Activated CD4-positive, alpha-beta T cell treated with anti-CD3 and anti-CD28 coated beads, Interleukin-2, amount 50 U/mL, for 4 hours (primary cell): ENCODE measurements at places on chromosomes 7 and 10.

GRCh38 chr10:127368101-127368500, 171.7 kb upstream of the INSYN2A start:
- no peak for DNase-seq

DNA sequence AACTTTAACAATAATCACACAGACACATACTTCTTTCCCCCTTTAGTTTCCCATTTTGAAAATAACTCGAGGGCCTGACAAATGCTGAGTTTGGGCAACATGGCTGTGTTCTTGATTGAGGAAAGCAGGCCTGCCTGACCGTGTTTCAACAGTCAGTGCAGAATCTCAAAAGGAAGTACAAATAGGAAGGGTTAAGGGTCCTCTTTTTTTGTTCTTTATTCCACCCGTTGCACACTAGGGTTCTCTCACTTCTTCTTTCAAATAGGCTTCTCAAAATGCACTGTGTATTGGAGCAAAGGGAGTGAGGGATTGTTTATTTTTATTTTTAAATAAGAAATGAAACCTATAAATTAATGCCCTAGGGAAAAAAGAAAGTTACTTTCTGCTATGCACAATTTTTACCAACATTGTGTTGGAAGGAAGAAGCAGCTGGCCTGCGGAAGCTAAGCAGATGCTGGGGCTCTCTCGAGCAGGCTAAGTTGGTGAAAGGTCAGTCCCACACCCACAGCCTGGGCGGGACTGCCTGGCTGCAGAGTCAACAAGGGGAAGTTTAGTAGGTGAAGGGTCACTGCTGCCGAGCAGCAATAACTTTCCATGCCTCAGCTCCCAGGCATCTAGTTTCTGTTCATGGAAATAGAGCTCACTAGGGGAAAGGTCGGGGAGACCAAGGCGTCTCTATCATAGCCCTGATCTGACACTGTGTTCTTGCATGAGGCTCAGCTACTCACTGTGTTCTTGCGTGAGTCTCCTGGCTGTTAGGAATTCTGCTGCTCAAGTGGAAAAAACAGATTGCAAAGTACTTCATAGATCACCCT, 12.2 kb upstream of the PDK4 start:
- DNase-seq = no peak

DNA sequence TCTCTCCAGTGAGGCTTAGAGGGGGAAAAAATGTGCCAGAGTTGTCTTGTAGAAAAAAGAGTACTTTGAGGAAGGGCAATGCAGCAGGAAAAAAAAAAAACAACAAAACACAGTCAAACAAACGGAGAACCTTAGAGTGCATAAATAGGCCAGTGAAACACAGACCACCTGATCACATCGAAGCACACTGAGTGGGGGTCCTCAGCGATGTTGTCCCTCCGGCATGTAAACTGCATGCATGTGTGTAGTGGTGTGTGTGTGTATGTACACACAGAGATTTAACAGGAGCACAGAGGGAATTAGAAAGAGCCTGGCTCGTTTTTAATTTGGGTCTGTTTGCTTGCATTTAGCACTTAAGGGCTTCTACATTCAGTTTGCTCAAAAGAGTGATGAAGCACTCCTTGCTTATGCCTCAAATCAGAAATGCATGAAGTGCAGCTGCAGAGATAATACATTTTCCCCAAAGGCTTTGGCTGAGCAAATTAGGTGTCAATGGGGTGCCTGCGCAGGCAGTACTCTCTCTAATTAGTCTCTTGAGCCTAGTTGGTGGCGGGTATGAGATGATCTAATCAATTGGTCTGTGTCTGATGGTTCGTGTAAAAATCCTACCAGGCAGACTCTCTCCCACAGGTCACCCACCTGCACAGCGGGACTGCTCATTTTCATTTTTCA, 62.7 kb upstream of the FZD1 start:
- no peak for DNase-seq

GRCh38 chr7:92075455-92076158, 58.7 kb downstream of the CYP51A1 start:
- no peak for DNase-seq

- DNase-seq = no peak
Measured at GRCh38 chr10:7763929-7764328, 23.9 kb downstream of the KIN start.

- no peak for DNase-seq
Measured at GRCh38 chr7:95367606-95368005, 28.6 kb downstream of the PON3 start.

DNA sequence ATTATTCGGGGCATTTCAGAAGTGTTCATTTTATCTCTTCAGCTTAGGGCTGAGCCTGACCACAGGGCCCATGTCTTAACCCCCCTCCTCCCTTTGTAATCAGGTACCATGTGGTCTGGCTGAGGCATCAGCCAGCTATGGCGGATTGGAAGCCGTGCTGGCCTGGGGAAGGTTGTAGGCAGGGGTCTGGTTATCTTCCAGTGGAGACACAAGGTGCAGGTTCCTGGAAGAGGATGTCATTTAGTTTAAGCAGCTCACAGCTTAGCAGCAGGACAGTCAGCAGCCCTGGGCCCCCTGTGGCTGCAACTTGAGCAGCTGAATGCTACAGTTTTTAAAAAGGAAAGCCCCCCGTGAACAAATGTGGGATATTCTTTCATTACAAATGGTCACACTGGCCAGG, 22.1 kb downstream of the BAG3 start:
- no peak for DNase-seq

DNA sequence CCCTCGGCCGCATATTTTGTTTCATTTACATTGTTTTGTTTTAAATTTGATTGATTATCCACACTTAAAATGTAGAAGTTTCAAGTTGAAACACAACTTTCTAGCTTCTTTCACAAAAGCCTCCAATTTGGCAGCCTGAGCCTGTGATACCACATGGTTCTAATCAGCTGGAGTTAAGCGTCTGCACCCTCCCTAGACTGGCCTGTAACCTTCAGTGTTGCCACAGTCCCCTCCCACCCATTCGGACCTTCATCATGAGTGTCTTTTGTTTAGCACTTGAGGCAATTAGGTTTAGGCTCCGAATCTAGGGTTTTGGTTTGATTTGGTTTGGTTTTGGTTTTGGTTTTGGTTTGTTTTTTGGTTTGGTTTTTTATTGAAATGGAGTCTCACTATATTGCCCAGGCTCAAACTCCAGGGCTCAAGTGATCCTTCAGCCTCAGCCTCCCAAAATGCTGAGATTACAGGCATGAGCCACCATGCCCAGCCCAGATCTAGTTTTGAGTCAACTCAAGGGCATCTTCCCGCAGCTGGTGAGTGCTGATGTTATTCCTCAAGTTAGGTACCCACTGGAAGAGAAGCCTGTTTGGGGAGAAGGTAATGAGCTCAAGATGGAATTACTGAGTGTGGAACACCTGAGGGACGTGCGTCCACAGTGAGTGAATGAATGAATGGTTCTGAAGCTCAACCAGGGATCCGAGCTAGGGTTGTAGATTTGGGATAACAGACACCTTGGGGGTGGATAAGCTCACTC, 201.4 kb downstream of the HECW1 start:
- no peak for DNase-seq

GRCh38 chr7:157012113-157012547, 1.7 kb upstream of the MNX1 start:
- DNase-seq = no peak

DNA sequence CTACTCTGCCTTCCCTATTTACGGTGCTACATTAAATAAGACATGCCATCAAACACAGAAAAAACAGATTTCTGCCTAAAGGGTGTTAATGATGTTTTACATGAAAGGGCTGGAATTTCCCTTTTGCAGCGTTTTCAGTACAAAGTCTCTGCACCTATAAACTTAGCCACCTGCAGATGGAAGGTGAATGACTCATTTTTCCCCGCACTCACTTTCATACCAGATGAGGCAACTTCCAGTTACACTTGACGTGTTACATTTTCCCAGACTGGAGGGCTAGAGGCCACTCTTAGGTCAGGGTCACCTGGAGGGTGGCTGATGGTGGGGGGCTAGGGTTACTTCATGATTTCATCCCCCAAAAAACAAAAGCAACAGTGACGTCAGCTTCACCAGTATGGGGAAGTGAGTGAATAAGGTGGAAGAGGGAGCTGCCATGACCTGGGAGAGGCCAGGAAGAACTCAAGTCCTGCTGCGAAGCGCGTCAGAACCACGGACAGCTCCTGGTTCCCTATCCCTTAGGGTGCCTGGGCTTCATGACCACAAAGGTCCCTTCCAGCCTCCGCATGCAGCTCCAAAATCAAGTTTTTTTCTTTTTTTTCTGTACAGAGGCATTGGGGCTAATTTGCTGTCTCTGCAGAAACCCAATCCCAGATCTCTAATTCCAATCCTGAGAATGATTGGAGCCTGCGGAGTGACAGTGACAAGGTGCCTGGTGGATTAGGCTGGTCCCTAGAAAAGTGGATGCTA, 94.0 kb downstream of the ADARB2 start:
- no peak for DNase-seq

GRCh38 chr7:82623812-82624211, 180.2 kb upstream of the CACNA2D1 start:
- DNase-seq = no peak

DNA sequence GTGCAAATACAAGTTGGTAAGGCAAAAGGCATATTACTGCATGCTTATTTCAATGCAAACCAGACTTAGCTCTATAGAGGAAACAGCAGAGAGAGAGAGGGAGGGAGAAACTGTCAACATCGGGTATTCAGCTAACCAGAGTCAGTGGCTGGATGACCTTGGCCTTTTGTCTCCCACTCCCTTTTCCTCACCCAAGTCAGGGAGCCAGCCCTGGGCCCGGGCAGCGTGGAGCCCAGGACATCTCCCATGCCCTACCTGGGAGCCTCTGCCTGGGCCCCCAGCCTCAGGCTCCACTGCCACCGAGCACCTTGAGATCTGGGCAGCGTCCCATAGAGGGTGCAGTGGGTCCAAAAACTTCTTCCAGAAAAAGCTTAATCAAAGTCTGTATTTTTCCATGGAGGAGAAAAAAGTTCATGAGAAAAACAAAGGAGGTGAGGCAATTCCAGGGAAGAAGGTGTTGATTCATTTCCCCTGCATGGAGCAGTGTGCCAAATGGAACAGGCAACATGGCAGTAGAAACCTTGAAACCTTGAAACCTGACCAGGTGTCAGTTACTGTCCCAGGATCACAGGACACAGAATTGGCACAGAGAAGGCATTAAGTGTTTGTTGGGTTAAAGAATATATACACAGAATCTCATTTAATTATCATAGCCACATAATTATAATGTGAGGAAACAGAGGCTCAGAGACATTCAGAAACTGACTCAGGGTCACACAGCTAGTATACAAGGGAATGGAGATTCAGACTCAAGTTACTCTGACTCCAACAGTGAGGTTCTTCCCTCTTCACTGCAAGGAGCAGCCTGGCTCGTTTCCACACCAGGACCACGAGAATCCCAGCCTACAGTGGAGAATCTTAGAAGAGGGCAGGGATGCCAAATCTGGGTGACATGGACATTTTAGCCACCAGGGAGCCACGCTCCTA, 5.8 kb upstream of the NCOA4 start:
- DNase-seq = no peak

DNA sequence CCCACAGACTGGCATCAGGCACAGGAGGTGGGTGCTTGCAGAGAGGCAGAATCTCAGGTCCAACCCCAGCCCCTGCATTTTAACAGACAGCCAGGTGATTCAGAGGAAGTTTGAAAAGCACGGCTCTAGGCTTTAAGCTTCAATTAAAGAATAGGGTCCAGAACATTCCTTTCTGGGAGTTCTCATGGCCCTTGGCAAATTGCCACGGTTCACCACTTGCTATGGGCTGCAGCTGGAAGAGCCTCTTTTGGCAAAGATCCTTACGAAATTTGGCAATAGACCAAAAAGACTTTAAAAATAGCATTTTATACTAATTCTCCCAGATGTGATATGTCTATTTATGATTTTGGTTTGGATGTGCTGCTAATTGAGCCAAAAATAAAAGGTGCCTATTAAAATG, 148.1 kb downstream of the ITGA8 start:
- no peak for DNase-seq

DNA sequence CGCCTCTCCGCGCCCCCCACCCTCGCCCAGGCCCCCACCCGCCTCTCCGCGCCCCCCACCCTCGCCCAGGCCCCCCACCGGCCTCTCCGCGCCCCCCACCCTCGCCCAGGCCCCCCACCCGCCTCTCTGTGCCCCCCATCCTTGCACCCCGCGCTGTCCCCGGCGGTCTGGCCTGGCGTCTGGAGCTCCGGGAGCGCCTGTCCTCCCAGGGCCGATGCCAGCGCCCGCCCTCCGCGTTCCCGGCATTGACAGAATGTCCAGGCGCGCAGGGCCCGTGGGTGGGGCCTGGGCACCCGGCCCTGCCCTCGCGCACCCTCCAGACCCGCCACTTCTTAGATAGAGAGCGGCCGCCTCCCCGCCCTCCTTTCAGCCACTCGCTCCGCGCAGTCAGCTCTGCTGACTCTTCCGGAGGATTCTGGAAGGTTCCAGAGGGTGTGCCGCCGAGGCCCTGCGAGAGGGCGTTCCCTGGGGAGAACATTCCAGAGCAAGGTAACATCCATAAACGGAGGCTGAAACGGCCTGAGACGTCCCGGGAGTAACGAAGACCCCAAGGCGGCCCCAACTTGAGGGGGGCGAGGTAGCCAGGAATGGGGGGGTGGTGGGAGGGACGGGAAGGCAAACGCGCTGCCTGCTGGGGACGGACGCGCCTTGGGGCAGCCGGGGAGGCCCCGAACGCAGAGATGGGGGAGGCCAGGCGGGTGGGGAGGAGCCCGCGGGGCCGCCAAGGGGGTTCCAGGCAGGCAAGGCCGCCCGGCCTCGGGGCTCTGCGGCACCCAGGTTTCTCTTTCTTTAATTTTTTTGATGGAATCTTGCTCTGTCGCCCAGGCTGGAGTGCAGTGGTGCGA, 117.8 kb downstream of the DYNC2I1 start:
- no peak for DNase-seq

DNA sequence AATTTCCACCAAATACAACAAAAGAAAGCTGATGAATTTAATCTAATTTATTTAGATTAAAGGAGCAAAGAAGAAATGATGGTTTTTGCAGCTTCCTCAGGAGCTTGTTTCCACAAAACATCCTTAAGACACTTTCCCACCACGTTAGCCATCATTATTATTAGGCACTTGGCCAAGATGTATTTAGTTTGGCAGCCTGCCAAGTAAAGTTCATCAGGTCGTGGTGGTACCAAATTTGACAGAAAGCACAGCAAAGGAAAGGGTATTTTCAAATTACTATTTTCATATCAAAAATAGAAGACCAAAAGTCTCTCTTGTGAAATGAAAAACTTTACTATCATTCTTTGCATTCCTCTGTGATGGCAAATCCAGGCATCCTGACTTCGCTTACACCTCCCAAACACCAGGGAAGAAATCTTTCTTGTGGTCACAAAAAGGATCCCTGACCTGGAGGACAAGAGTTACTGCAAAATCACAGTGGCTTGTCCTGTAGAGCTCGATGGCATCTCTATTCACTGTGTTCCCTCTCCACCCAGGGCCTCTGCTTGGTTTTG, 123.1 kb upstream of the INHBA start:
- no peak for DNase-seq
